Stimulated activated CD8-positive, alpha-beta memory T cell treated with anti-CD3 and anti-CD28 coated beads, Interleukin-2, amount 100 ng/mL, for 1 hour (primary cell): ENCODE measurements at places on chromosomes 1 and 21.

GRCh38 chr1:161731241-161731640, 9.9 kb downstream of the FCRLB start:
- no peak for DNase-seq

DNA sequence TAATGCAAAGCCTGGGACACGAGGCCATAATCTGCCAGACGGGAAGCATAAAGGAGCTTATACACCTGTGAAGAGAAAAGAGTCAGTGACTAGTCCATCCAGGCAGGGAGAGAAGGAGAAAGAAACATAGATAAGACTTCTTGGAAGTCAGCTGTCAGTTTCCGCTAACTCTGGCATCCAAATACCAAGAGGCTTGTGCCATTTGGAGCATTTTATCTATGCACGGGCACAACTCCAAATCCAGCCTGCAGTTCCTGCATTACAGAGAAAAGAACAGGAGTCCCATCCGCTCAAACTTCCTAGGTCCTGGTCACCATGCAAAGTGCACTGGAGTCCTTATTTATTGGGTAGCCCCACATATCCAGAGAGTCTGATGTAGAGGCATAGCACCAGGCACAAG, 27.9 kb downstream of the SEC16B start:
- no peak for DNase-seq

DNA sequence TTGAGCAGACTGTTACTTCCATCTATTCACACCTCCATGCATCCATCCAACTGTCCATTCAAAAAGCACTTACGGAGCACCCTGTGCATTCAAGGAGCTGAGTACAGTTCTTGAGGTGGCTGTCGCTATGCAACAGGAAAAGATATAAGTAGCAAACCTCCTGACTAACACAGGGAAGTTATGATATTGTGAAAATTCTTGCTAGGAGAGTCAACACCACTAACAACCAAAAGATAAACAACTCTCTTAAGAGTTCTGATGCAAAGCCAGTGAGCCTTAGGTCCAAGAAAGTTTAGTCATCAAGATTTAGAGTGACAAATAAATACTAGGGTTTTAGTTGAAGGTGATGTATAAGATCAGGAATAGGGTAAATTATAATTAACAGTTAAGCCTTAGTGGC, 44.5 kb upstream of the TRIM45 start:
- DNase-seq, result no peak

- DNase-seq, result no peak
Observed at GRCh38 chr21:34743831-34744230, 75.0 kb downstream of the CLIC6 start.
